ENCODE measurements at places on chromosomes 11 and 22. TPM values are rescaled to one million over a fixed set of nuclear protein-coding genes. Genes with fewer than 3 reads are reported as not detected.

Gene CALCA
- total RNA-seq = not detected

Gene SERHL2
- 5.3 TPM for total RNA-seq

Gene MS4A5
- not detected for total RNA-seq

Gene TRMU
- 65.4 TPM for total RNA-seq

Gene CLDN5
- total RNA-seq = 67.0 TPM

Gene MFRP
- not detected for total RNA-seq

Gene MUC5AC
- total RNA-seq = not detected

Gene SMC1B
- total RNA-seq = not detected

Gene TOLLIP
- 27.5 TPM for total RNA-seq

Gene TNNT3
- total RNA-seq = not detected

Gene ALDH3B1
- 0.31 TPM for total RNA-seq

Gene LRRC56
- total RNA-seq = 1.9 TPM

Gene MPPED2
- total RNA-seq = 137 TPM

Gene SCN4B
- 9.1 TPM for total RNA-seq

Gene SLC22A6
- 1.3 TPM for total RNA-seq

Gene CFAP300
- 2.5 TPM for total RNA-seq

Gene ARHGAP8
- total RNA-seq = 4.7 TPM

Gene NXPE2
- total RNA-seq = 0.94 TPM

Gene KCNQ1
- not detected for total RNA-seq

Gene NCF4
- not detected for total RNA-seq

Gene MB
- total RNA-seq = not detected

Gene APOBEC3H
- total RNA-seq = not detected

Gene VWCE
- total RNA-seq = 7.2 TPM

Gene PIK3IP1
- 21.6 TPM for total RNA-seq

Gene MIOX
- not detected for total RNA-seq
